ENCODE measurements at places on chromosomes 5 and 9.

GRCh38 chr5:56561455-56561854 lies 253.9 kb upstream of the MAP3K1 start:
- DNase-seq, result no peak

DNA sequence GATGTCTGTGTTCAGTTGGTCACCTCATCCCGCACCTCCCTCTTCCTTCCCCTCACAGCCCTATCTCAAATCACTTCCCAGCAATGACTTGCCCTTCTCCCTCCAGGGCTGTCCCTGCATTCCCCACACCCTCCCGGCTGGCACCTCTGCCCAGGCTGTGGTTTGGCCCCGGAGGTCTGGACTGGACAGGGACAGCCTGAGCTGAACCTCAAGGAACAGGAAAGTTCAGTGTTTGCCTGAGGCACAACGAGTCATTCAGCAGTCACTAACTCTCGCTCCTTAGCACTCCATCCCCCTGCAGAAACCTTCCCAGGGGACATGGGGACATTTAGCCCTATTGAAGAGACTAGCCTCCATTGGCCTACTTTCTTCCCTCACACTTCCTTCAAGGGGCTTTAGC lies 58.3 kb upstream of the MAP3K1 start:
- no peak for DNase-seq

DNA sequence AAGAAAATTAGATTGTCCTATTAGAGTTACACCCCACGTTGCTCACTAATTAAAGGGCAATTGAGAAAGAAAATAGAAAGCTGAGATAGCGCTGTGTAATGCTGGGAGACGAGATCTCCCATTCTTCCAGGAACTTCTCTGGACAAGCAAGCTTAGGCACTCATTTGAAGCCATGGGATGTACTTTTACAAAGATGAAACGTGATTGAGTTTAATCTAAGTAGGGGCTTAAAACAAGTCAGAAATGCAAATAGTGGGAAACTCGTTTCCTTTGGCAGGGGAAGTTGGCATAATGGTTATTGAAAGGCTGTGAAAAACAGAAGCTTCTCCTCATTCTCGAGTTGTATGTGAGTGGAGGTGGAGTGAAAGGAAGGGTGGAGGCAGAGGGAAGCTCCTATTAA lies 3.7 kb downstream of the PRDM6 start:
- DNase-seq, result no peak

- DNase-seq, result no peak
Observed at GRCh38 chr5:137596941-137597340, 97.8 kb upstream of the SPOCK1 start.

GRCh38 chr5:115461506-115462290 lies 82.9 kb downstream of the FEM1C start:
- no peak for DNase-seq

- DNase-seq, result no peak
Observed at GRCh38 chr9:68932458-68932857, 81.5 kb downstream of the PRKACG start.

GRCh38 chr5:137937994-137938750 lies 48.9 kb downstream of the PKD2L2 start:
- no peak for DNase-seq

DNA sequence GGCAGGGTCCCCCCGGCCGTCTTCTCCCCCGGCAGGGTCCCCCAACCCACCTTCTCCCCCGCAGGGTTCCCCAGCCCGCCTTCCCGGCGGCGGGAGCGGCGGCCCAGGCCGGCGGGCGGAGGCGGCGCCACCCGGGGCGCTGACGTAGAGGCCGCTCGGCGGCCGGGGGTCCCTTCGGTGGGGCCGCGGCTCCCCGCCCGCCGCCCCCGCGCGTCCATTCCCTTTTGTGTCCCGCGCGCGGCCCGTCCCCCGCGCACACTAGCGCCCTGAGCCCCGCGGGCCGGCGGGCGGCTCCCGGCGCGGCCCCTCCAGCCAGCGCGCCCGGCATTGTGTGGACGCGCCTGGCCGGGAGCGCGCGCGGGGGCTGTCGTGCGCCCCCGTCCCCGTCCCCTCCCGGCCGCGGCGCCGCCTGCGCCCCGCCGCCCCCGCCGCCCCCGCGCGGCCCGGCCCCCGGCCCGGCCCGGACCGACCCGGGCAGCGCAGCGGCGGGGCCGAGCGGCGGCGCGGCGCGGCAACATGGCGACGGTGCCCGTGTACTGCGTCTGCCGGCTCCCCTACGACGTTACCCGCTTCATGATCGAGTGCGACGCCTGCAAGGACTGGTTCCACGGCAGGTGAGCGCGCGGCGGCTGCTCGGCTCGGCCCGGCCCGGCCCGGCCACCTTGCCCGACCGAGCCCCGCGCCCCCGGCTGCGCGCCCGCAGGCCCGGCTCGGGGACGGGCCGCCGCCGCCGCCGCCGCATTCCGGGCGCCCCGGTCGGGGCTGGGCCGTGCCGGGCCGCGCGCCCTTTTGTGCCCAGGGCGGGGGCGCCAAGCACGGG lies at the start of gene PHF2:
Gene PHF2 (plus strand): TSS at position 327 of the 820 bp plus-strand sequence. CDS start 190 bp downstream, at position 517.
- no peak for DNase-seq

DNA sequence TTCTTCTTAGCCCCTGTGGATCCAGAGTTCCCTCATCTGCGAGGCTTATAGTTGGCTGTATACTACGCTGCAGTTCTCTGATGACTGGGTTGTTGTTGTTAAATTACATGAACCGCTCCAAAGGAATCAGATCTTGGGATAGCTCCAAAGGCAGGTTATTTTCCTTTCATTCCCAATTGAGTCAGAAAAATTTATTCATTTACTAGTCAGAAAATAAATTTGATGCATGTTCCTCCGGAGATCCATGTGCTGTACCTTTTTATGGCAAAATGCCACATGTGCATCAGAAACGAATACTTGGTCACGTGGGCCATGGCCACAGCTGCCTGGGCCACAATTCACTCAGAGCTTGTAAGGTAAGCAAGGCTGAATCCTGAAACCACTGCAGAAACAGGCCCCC lies 304.0 kb downstream of the NR2F1-AS1 start:
- no peak for DNase-seq

- DNase-seq, result no peak
Observed at GRCh38 chr9:112743216-112743836, 7.2 kb upstream of the SNX30 start.

- no peak for DNase-seq
Observed at GRCh38 chr9:109120204-109120789, 550 bp upstream of the TMEM245 start.

GRCh38 chr9:80218328-80218727 lies 646.6 kb downstream of the TLE4 start:
- DNase-seq, result no peak

- no peak for DNase-seq
Observed at GRCh38 chr5:108700930-108701329, 46.8 kb upstream of the FER start.

- DNase-seq, result no peak
Observed at GRCh38 chr5:83703059-83703458, 17.6 kb downstream of the HAPLN1 start.

DNA sequence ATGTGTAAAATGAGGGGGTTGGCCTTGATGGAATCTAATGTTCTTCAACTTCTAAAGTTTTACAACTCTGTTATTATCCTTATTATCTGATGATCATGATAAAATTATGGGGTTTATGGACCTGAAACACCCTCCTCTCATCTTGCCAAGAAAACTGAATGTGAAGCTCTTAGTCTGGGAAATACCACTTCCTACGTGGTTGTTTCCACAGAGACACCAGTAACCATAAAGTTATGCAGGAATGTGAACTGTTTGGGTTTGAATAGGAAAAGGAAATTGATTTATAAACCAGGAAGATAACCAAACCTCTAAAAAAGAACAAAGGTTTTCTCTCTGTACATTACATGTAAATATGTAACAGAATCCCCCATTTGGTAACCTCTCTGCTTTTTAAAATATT lies 28.3 kb upstream of the RAI14 start:
- DNase-seq, result no peak

- no peak for DNase-seq
Observed at GRCh38 chr5:52356311-52356918, 431.3 kb upstream of the ITGA1 start.

GRCh38 chr5:150202501-150202900 lies 12.6 kb downstream of the SLC6A7 start:
- DNase-seq, result no peak

DNA sequence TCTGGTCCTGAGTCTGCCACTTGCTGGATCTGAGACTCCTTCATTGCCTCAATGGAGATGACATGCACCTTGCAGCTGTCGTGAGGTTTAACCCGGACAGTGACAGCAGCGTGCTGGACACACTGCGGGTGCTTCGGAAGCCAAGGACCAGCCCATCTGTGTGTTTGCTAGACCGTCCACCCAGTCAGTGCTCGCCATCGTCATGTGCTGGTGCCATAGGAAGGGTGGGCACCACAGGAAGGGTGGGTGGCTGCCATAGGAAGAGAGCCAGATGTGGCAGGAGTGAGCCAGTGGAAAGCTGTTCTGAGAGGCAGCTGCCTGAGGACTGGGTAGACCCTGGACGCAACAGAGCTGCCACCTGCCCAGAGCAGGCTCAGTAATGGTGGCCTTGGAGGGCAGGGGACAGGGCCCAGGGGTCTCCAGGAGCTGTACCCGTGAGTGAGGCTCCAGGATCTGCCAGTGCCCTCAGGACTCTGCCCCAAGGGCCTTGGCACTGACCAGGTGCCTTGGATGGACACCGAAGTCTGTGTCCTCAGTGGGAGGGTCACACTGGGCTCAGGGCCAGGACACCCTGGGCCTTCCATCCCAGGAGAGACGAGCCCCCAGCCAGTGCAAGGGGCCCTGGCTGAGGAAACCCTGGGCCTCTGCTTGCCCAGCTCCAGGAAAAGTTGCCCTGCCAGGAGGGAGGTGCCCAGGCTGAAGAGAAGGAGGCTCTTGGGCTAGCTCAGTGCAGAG lies 21.8 kb downstream of the FLT4 start:
- no peak for DNase-seq

GRCh38 chr9:120505186-120505585 lies 74.8 kb downstream of the CDK5RAP2 start:
- DNase-seq, result no peak

DNA sequence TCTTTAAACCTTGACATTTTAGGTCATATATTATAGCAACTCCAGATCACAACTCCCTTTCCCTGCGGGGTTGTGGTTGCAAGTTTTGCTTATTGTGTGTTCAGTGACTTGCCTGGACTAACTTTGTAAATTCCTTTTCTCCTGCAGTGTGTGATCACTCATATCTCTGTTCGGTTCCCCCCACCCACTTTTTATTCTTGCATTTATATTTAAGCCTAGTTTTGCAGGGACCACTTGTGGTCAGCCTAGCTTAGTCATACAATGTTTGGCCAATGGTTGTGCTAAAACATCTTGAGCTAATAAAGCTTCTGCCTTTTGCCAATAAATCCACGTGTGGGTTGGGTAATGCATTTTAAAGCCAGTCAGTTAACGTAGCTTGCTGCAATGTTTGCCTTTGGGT lies 146.5 kb upstream of the IRX4 start:
- no peak for DNase-seq

DNA sequence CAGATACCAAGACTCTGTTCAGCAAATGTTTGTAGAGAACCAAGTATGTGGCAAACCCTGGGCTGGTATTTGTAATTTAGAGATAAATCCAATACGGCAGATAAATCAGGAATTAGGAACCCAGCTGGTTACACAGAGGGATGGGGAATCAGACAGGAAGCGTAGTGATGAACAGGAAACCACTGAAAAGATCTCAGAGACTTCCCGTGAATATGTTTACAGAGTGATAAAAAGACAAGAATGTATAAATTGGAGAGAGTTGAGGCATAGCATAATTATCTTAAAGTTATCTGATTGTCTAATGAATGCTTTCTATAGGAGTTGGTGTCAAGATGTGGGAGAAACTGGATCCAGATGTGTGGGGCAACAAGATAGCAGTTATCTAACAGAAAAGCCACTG lies 246.6 kb upstream of the SMARCA2 start:
- DNase-seq, result no peak

DNA sequence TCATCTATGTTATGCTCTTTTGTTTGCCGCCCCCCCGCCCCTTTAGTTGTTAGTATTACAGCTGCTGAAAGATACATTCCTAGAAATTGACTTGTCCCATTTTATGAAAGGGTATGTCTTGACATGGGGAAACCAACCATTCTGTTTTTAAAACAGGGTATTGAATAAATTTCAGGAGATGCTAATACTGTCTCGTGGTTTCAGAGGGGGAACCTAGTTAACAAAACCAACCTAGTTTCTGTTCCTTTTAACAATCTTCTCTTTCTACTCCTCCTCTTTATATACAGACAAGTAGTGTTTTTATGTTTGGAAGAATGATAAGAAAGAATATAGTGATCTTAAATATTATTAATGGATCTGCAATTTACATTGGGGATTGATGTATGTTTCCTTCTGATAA lies 3.5 kb downstream of the PIP5K1B start:
- DNase-seq, result no peak

GRCh38 chr9:135989722-135990467 lies 28.7 kb upstream of the UBAC1 start:
- DNase-seq, result no peak

- no peak for DNase-seq
Observed at GRCh38 chr9:438961-439768, 224.5 kb downstream of the DOCK8 start.

DNA sequence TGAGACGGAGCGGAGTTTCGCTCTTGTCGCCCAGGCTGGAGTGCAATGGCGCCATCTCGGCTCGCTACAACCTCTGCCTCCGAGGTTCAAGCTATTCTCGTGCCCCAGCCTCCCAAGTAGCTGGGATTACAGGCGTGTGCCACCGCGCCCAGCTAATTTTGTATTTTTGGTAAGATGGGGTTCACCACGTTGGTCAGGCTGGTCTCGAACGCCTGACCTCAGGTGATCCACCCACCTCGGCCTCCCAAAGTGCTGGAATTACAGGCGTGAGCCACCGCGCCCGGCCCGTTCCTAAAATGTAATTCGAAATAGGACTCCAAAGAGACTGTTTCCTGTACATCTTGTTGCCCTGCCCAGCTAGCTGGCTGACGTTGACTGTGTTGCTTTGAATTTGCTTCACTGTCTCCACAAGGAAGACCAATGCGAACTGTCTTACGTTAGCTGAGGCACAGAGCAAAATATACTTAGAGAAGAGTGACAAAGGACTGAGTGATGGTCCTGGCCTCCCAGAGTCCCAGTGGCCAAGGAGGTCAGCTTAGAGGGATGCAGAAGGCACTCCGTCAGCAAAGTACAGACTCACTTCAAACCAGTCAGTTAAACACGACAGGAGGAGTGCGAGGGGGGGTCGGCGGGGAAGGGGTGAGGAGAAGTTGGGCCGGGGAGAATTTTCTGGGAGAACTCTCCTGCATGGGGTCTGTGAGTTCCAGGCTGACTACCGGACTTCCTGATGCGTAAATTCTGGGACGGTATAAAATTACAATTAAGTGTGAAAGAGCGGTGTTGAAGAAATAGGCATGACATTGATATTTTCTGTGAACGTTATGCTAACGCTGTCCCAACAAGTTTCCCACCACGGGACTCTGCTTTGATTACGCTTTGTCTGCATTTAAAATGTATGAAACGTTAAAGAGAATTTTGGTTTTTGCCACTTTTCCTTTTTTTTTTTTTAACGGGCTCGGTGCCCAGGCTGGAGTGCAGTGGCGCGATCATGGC lies 6.8 kb upstream of the TRIM41 start:
- DNase-seq, result no peak
